ENCODE measurements at places on chromosomes 1 and 21.
A peak's percentile ranks its signal among the peaks of the same experiment; 100 is the strongest.

GRCh38 chr1:243433737-243434370 lies 178.0 kb downstream of the SDCCAG8 start:
- DNase-seq = no peak

- DNase-seq = peak; percentile 93
Observed at GRCh38 chr1:205477759-205478247, 22.0 kb upstream of the BLACAT1 start.

- DNase-seq = no peak
Observed at GRCh38 chr1:116425987-116426386, 52.9 kb downstream of the ATP1A1 start.

DNA sequence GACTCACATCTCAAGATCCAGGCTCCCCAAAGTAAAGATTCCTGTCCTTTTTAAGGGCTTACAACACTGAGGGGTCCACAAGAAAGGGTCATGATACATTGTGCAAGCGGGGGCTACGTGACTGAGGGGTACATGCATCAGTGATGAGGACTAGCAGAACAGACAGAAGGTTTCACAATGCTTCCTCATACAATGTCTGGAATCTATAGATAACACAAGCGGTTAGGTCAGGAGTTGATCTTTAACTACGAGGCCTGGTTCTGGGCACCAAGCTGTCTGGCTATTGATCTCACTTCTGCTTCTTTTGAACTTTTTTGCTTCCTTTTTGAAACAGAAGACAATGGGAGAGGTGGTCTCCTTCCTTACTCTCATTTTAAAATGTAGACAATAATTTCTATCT lies 718.6 kb downstream of the AMY1C start:
- DNase-seq = no peak

Measured in A172 (cell line).